ENCODE measurements at places on chromosomes 1 and 21.

GRCh38 chr1:150072959-150073358 lies 5.4 kb downstream of the VPS45 start:
- no peak for DNase-seq

- no peak for DNase-seq
Observed at GRCh38 chr1:204818998-204819397, 51.7 kb upstream of the NFASC start.

- no peak for DNase-seq
Observed at GRCh38 chr1:59103457-59103856, 193.4 kb upstream of the FGGY start.

GRCh38 chr1:156420205-156421061 lies 51.4 kb downstream of the RHBG start:
- no peak for DNase-seq

- DNase-seq: no peak
Observed at GRCh38 chr1:19678931-19679453, 14.3 kb downstream of the HTR6 start.

GRCh38 chr1:55209247-55209646 lies 5.9 kb downstream of the USP24 start:
- no peak for DNase-seq

DNA sequence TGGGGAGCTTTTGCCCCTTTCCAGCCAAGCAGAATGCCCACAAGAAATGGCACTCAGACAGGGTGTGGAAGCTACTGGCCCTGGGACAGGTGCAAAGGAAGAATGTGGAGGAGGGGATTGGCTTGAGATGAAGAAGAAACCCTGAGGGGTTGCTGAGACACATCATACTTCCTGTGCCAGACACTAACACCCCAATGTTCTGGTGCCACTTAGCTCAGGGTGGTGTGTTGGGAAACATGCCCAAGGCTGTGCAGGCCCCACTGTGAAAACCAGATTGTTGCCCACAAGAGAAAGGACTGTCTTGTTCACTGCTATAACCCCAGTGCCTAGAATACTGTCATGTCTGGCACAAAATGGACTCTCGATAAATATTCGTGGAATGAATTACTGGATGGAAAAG lies 9.9 kb upstream of the PAQR6 start:
- no peak for DNase-seq

DNA sequence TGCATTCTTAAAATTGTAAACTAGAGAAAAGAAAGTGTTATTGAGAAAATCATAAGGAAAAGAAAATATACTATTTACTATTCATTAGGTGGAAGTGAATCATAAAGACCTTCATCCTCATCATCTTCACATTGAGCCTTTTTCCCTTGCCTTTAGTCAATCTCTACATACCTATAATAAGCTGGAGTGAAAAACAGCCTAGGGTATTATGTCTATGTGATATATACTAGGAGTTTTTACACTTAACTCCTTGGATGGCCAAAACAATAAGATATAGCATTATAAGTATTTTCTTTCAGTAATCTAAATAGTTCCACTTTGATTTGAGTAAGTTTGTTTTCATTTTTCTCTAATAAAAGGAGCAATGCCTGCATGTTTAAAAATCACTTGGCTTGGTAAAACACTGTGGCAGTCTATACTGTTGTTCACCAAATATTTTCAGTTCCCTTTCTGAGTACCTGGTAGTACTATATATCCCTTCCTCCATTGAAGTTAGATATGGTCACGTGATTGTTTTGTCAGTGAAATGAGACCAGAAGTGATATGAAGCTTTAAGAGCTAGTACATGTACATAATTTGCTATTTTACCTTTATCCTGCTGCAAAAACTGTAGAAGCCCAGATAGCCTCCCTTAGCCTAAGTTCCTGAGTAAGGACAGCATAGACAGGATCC lies 78.3 kb downstream of the CLEC20A start:
- DNase-seq: no peak

DNA sequence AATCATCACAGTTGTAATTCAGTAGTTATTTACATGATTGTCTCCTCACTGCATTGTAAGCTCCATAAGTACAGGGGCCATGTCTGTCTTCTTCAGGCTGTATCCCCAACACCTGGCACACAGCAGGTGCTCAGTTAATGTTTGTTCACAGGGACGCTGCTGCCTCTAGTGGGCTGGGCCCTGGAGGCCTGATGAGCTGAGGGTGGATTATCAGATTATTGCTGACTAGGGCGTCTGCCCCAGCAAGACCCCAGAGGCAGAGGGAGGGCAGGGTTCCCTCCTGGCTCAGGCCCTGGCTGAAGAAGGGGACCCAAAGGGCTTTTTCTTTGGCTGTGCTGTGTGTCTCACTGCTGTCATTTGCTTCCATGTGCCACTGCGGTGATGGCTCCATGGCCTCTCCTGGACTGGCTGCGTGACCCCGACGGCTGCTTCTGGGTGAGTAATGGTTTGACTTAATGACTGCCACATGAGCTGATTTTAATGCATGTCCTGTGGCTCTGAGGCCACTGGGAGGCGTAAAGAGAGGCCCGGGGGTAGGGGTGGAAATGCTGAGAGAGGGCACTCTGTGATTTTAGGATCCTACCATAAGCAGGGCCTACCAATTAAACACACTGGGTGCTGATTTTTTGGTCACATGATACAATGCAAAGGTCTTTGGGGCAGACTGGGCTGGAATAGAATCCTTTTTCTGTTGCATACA lies 20.8 kb upstream of the EPB41 start:
- no peak for DNase-seq

DNA sequence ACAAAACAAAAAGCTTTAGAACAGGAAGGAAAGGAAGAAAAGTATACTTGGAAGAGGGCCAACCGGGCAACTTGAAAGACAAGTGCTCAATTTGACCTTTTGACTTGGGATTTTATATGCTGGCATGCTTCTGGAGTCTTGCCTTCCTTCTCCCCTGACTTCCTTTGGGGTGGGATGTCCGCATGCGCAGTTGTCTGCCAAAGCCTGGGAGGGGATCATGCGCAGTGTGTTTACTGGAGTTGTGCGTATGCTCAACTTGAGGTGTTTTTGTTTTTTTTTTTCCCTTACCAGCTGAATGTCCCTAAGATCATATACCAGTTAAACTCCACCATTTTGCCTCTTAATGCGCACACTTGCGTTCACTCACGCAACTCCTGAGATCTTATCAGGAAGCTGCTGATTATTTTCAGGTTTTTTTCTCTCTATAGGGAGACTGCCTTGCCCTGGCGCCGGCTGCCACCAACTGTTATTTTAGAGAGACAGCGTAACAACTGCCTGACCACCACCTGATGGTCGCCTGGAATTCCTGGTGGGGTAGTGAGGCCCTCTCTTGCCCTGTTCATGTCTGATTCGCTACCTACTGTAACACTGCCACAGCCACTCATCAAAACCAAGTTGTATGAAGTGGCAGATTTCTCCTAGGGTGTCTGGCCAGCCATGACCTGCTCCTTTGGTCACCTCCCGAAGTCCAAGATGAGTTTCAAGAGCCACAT lies 138.7 kb upstream of the ZNF644 start:
- DNase-seq: no peak

DNA sequence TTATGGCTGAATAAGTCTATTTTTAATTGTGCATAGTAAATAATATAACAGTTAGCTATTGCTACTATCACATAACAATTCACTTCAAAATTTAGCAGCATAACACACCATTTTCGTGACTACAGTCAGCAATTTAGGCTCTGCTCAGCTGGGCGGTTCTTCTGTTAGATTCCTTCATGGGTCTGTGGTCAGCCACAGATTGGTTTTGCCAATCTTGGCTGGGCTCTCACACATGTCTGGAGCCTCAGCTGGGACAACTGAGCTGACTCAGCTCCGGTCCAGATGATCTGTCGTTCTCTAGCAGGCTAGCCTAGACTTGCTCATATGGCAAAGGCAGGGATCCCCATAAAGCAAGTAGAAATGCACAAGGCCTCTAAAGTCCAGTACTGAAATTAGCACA lies 15.1 kb upstream of the CDC42BPA start:
- no peak for DNase-seq

- no peak for DNase-seq
Observed at GRCh38 chr1:14280909-14281308, 317.6 kb upstream of the KAZN start.

DNA sequence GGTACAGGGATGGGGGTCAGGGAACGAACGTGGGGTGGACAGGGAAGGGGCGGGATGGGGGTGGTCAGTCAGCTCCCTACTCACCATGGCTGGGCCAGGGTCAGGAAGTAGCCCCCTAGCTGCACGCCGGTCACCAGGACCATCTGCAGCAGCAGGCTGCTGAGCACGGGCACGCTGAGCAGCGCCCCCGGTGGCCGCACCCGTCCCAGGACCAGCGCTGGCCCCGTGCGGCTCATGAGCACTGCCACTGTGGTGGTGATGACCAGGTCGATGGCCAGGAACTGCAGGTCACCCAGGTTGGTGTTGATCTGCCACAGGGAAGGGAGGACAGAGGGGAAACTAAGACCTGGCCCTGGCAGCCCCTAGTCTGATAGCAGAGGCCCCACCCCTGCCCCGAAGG lies 6.5 kb upstream of the MFAP2 start:
- no peak for DNase-seq

GRCh38 chr1:165829888-165830287 lies 2.5 kb downstream of the UCK2 start:
- no peak for DNase-seq

- DNase-seq: no peak
Observed at GRCh38 chr1:234715252-234716014, 105.5 kb upstream of the IRF2BP2 start.

DNA sequence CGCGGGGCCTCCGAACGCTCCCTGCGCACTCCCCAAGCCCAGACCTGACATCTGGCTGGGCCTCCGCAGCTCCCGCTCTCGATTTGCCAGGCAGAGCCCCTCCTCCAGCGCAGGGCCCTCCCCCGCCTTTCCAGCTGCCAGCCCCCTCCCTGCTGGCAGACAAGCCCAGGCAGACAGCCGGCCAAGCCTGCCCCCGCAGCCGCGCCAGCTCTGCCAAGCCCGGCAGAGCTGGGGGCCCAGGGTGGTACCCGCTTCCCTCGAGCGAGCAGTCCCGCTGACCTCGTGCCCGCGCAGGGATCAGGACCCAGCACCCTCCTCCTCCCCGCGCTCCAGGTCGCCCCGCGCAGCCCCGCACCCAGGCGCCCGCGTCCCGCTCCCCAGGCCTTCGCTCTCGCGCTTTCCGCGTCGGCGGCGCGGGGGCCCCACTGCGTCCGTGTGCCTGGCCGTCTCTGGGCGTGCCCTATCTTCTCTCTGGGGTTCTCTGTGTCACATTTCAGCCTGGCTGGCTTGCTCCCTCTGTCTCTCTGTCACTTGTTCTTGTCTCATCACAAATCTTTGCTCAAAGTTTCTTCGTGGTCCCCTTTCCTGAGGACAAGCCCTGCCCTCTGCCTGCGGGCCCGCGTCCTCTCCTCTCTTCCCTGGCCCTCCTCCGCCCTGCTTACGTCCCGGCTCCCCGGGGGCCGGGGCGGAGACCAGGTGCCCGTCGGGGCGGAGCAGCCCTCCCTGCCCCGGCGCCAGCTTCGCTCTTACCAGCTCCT lies 580 bp downstream of the INKA2 start:
- DNase-seq: peak; percentile 21

DNA sequence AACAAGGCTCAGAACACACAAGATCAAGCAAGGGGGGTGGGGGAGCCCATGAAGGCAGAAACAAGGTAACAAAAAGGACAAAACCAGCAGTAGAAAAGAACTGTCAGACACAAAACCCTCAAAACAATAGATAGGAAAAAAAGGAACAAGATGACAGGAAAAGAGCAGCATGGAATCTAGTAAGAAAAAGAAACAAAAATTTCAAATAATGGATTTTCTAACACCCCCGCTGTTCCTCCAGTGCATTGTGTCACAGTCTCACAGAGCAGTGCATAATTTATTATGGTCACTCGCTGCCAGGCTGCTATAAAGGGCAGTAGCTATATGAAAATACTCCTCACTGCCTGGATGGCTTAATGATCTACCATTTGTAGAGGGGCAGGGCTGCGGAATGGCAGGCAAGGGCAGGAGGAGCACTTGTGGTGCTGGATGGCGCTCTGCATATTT lies 567.9 kb downstream of the DPYD start:
- no peak for DNase-seq

DNA sequence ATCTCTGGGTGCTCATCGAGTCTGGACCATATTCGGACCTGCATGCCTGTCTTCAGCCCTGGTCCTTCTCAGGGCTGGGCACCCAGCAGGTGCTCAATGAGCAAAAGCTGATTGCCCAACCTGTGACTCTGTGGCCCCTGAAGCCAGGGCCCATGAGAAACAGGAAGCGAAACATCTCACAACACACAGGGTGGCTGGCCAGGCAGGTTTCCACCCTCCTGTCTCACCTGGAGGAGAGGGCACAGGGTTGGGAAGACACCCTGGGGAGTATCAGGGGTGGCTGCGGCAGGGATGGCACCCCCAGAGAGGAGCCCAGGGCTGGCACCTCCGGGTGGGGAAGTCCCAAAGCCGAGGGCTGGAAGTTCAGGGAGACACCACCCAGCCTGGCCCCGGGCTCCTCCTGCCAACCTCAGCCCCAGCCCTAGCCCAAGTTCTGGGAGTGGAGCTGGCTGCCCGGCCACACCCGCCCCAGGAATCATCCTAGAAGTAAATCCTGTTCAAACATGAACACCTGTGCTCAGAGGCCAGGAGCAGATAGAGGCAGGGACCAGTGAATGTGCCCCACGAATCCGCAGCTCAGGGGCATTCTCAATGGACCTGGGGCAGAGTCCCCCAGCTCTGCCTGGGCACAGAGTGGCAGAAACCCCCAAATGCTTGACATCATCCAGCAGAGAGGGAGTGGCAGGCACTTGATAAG lies 54.6 kb downstream of the RAP1GAP start:
- no peak for DNase-seq

DNA sequence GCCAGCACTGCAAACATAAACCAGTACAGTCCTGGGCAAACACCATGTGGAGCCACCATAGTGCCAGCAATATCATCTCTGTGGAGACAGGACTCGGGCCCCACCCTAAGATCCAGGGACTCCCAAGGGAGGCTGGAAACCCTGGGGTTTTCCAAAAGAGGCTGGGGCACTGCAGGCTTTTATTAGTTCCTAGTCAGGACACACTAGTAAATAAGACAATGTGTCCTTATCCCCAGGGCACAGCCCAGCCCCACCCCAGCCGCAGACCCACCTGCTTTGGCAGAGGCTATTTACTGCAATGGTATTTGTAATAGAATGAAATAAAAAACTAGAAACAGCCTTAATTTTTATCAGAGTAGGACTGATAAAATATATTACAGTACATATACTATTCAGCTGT lies 486 bp upstream of the GJB3 start:
- no peak for DNase-seq

DNA sequence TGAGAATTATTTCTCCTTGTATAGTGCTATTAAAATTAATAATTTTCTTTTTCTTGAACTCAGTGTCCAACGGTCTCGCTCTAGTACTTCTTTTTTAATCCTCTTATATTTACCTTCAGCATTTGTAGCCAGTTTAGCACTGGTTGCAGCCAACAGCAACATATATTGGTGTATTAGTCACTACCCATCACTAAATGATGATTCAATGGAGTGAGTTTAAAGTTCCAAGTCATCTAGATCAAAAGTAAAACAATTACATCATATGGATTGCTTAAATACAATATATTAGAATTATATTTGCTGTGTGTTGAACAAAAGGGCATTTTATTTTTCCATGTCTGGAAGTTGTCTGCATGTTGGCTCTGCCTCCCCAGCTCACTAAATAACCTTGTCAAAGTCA lies 591.8 kb downstream of the ADGRL2 start:
- DNase-seq: no peak

GRCh38 chr1:54681358-54681757 lies 34.3 kb upstream of the TTC4 start:
- no peak for DNase-seq

Data from LNCaP clone FGC (cell line).